ENCODE measurements at places on chromosomes 1 and 21.

GRCh38 chr1:18637511-18637960 is 6.9 kb downstream of the PAX7 start:
- DNase-seq, result no peak

DNA sequence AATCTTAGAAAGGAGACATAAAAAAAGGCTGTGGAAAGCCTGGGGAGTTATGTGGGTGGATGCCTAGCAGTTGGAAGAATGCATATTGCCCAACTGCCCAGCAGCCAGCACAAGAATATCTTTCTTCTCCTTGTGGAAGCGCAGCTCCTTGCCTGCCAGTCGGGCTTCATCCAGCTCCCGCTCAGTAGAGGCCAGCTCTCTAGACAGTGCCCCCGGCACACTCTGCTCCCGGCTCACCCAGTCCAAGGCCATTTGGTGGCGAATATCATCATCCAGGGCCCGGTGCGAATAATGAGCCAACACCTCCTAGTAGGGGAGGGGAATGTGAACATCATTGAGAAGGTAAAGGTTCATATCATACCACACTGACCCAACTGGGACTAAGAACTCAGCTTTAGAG is 9.0 kb upstream of the RBM8A start:
- no peak for DNase-seq

GRCh38 chr1:22255341-22256212 is 112.7 kb upstream of the WNT4 start:
- no peak for DNase-seq

- peak; percentile 22 for DNase-seq
These were observed 1.7 kb upstream of the ZBTB18 start for GRCh38 chr1:244049162-244050013.

GRCh38 chr1:64511044-64511443 is 41.1 kb downstream of the CACHD1 start:
- no peak for DNase-seq
